ENCODE measurements at places on chromosomes 6 and 20.

- no peak for DNase-seq
Observed at GRCh38 chr6:9404351-9405146, 969.2 kb upstream of the SLC35B3 start.

DNA sequence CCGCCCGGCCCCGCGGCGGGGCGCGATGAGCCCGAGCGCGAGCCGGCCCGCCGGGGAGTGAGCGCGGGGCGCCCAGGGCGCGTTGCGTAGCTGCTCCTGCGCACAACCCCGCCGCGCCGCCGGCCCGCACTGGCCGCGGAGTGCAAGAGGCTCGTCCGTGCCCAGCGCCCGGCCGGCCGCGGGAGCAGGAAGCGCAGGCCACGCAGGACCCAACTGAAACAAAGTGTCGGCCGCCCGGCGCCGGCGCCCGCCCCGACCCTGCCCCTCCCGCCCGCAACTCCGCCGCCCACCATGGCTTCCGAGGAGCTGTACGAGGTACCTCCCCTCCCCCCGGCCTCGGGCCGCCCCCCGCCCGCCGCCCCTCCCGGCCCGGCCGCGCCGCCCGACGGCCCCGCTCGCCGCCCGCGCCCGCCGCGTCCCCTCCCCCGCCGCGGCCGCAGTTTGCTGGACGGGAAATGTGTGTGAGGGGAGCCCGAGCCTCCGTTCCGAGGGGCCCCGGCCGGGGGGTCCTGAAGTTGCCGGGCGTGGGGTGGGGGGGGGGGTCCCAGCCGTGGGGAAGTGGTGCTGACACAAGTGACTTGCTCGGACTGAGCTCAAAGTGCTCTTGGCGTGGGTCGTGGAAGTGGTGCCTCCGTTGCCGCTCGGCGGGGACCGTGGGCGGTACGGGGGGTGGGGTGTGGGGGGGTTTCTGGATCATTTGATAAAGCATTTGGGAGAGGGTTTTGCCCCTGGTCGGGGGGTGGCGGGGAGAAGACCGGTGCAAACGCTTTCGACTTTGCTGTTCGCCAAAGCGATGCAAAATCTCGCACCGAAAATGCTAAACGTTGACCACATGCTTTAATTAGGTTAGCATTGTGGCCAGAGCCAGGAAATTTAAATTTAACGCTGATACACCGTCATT is 539 bp downstream of the CDYL start:
- peak; percentile 29 for DNase-seq

DNA sequence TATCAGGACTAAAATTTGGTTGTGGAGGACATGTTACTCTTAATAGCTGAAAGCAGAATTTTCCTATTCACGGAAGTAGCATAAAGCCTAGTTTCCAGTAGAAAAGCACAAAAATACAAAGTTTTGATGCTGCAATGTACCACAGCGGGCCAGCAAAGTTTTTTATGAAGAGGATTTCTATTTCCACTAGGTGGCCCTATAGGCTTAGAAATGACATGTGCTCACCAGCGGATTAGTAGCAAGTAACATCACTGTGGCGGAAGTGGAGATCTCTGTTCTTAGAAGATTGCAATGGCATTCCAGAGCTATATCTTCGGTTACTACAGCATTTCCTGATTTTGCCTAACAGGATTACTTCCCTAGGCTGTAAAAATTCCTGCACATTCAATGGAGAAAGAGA is 1219.0 kb upstream of the EYS start:
- DNase-seq, result no peak

- DNase-seq, result no peak
Observed at GRCh38 chr6:80932359-80932758, 820.1 kb downstream of the TENT5A start.

GRCh38 chr6:151876122-151876521 is 68.6 kb downstream of the ESR1 start:
- DNase-seq, result no peak

DNA sequence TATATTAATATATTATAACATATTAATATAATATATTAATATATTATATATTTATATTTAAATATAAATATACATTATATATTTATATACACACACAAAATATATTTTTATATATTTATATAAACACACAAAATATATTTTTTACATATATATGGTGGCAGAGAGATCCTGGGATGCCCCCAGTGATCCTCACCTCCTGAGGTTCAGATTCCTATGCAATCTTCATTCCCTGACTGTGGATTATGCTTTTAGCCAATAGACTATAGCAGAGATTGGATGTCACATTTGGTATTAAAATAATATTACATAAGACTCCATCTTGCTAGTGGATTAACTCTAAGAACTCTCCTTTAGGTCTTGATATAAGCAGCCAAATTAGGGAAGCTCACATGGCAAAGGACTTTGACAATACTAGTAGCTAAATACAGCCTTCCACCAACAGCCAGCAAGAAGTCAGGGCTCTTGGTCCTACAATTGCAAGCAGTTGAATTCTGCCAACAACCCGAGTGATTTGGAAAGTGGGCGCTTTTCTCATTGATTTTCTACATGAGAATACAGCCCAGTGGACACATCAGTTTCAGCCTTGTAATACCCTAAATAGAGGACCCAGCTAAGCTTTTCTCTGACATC is 681.0 kb downstream of the C6orf118 start:
- DNase-seq, result no peak

GRCh38 chr20:420166-420620 is 12.1 kb downstream of the RBCK1 start:
- no peak for DNase-seq

- DNase-seq, result no peak
Observed at GRCh38 chr6:31574106-31575061, 981 bp upstream of the TNF start.

DNA sequence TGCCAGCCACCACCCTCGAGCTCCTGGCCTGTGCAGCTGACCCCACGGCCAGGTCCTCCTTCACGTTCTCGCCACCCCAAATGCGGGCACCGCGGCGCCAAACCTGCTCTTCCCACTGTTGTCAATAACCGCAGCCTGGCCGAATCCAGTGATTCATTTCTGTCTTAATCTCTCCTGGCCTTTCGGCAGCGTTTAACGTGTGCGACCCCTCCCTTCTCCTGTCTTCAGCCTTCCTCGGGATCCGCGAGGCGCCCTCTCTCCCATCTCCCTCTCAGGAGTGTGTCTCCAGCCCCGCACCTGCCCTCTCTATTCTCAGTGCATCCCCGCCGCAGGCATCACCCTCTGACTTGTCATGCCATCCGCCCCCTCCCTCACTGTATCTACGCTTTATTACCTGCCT is 91.4 kb downstream of the THBS2 start:
- no peak for DNase-seq

DNA sequence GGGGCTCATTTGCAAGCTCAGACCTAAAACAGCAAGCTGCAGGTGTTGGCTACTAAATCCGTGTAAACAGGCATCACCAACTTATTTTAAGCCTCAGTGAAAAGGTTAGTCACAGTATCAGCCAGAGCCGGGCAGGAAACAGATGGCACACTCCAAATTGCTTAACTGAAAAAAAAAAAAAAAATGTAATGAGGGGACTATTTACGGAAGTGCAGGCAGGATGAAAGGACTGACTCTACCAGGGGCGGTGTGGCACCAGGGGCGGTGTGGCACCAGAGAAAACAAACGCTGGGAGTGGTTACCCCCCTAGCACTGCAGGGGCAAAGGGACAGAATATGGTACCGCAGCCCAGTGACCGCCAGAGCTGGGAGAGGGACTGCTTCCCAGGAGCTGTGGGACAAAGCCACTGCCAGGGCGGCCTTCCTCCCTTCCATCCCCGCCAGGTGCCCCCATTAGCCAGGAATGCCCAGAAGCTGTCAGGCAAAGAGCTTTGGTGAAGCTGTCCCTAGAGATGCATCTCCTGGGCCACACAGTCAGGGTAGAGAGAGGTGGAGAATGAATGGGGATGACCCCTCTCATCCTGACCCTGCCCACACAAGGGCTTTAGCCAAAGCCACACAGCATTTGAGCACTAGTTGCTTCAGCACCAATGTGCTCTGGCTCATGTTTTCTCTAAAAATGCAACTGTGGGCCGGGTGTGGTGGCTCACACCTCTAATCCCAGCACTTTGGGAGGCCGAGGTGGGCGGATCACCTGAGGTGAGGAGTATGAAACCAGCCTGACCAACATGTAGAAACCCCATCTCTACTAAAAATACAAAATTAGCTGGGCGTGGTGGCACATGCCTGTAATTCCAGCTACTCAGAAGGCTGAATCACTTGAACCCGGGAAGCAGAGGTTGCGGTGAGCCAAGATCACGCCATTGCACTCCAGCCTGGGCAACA is 39.6 kb upstream of the GFOD1 start:
- no peak for DNase-seq

- DNase-seq, result no peak
Observed at GRCh38 chr20:42914302-42914701, 275.4 kb downstream of the PTPRT start.

GRCh38 chr20:22775671-22776139 is 191.3 kb upstream of the FOXA2 start:
- DNase-seq, result no peak

DNA sequence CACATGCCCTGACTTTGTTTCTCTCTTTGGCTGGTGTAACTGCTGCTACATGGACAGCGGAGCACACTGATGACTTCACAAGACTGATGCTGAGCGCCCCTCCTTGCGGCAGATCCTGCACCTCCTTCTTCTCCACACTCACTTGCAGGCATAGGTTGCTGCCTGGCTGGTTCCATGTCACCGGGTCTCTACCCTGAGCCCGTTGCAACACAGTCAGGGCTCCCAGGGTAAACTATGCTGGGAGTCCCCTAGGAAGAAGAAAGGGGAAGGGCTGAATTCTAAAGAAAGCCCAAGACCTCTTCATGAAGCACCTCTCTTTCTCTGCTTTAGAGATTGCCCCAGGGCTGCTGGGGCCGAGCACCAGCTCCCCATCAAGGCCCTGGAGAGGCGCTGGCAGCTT is 83.3 kb upstream of the DUSP22 start:
- DNase-seq, result no peak

GRCh38 chr6:144286503-144287393 is 1.6 kb downstream of the UTRN start:
- DNase-seq, result peak; percentile 71

GRCh38 chr20:20371083-20371482 is 3.2 kb downstream of the INSM1 start:
- no peak for DNase-seq

All from left renal cortex interstitium (tissue), 4 donors.